ENCODE measurements at places on chromosomes 12 and 14.

DNA sequence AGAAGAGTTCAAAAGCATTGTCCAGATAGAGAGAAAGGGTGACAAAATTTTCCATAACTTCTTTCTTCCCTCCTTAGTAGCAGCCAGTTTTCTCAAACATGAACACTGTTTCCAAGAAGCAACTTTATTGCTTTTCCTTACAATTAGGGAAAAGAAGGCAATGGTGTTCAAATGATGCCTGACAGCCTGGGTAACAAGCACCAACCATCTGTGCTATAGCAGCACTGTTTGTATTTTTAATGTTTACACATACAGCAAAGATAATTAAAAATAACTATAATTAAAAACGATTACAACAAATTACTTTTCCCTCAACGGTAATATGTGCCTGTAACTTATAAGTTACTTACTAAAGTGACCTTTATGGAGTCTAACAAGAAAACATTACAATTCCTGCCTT, 450.6 kb upstream of the LMO3 start:
- DNase-seq: no peak

DNA sequence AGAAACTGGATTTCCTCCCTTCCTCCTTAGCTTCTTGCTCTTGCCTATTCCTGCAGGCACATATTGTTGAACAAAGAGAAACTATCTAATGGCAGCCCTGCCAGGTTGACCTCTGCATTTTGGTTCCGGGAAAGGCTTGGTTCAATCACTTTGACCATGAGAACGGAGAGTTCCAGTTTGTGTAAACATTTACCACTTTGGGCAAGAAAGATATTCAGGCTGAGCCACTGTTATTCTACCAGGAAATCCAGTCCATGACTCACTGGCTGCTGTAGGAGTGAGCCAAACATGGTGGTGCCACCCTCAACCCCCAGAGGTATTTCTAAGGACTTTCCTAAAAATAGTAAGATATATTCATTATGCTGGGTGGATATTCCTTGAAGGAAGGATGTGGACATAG, 242.2 kb upstream of the OR4E1 start:
- DNase-seq: no peak

DNA sequence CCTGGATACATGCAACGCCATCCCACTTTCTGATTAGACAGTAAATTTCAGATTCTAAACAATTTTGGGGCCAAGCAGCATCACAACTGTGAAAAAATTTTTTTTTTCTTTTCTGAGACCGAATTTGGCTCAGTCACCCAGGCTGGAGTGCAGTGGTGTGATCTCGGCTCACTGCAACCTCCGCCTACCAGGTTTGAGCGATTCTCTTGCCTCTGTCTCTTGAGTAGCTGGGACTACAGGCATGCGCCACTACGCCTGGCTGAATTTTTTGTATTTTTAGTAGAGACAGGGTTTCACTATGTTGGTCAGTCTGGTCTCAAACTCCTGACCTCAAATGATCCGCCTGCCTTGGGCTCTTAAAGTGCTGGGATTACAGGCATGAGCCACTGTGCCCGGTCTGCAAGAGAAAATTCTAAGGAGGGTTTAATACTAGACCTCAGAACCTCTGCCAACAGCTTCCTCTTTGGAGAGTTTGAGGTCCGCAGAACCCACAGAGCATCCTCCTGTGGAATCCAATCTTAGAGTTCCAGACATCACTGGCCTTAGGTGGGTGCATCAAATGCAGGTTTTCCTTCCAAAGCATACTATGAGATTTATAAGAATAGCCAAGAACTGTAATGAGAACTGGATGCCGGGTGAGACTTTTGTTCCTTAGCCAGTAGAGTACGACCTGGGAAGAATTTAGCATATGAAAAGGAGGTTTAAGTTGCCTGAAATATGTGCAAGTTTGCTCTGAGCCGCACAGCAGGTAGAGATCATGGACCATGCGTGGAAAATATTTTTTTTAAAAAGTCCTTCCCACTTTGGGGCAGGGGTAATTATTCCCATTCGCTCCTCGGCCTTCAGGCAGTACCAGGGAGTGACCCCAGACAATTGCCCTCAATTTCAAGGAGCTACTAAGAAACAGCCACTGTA, 7.8 kb upstream of the PHC1 start:
- DNase-seq: no peak

GRCh38 chr14:65153101-65153500, 50.8 kb upstream of the MAX start:
- DNase-seq: no peak

GRCh38 chr14:37257501-37258070, 59.8 kb downstream of the MIPOL1 start:
- no peak for DNase-seq

- DNase-seq: no peak
Observed at GRCh38 chr14:90319634-90320541, 11.9 kb downstream of the NRDE2 start.

DNA sequence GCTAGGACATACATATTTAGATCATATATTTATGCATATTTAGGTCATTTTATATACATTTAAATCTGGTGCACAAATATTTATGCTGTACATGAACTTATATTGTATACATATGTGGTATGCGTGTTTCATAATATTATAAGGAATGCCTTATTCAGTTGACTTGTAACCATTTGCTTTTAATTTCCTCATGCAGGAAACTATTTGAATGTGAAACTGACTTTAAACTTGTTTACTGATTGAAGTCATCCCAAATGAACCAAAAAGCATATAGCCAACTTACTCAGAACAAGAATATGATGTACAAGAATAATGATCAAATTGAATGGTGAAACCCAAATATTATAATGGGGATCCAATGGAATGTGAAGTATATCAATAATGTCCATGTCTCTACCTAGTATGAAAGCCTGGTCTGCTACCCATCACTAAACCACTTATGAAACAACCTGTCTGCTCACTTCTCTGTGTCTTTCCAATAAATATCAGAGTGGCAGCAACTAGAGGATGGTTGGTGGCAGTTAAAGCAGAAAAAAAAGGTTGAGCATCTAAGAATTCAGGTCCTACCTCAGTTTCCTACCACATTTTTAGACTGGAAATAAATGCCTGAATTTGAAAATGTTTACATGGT, 38.3 kb downstream of the RPS6KA5 start:
- DNase-seq: no peak

- DNase-seq: no peak
Observed at GRCh38 chr14:94115631-94116030, 5.1 kb downstream of the IFI27 start.

DNA sequence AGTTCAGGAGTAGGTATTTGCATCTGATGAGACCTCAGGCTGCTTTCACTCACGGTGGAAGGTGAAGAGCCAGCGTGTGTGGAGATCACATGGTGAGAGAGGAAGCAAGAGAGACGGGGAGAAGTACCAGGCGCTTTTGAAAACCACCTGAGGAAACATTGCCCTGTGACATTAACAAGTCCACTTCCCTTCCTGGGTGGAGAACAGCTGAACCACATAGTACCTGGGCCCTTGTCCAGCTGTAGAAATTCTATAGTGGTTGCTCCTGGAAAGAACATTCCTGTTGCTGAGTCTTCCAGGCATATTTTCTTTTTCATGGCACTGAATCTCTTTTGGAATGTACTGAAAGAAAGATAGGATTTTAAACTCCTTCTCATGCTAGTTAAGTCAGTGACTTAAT, 87.3 kb upstream of the RIN3 start:
- DNase-seq: no peak

- DNase-seq: no peak
Observed at GRCh38 chr12:54579258-54579657, 9.2 kb downstream of the PPP1R1A start.

DNA sequence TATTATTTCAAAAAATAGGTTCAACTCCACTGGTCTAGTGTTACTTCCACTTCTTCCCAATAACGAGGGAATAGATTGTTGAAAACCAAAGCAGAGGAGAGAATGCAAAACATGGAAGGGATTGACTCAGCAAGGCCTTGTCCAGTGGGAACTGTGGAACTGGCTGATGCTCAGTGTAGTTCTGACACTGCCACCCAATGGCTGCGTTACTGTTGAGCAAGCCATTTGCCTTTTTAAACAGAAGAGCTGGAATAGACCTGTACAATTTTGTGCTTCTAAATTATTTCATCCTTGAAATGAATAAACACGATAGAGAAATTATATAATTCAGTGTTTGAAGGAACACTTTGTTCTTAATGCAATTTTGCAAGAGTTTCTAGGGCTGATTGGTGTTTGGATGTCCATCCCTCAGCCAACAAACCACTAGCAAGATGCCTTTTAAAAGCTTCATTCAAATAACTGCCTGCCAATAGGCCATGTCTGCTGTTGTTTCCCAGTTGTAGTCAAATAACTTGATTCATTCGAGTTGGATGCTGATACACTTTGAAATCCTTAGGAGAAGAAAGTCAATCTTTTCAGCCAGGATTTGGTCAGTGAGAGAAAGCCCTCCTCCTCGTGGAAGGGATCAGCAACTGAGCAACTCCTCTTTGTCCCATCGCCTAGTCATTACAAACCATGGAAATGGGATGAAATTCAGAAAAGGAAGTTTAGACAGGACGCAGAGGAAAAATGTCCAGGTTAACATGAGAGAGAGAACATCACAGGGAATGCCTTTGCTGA, 7.3 kb upstream of the MGP start:
- no peak for DNase-seq

DNA sequence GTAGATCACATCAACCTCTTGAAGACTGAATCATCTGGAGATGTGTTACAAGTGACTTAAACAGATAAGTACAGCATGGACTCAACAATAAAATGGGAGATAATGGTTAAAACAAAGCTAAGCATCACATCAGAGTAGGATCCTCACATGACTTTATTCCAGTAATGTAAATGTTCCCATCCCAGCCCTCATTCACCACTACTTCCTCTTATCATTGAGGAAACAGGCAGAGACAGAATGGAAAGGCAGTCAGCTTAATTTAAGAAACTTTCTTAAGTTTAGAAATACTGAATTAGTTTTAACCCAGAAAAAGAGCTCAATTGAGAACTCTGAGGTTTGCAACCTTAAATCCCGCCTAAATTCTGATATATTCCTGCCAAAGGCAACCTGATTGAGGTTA, 1.2 kb upstream of the ALG10 start:
- DNase-seq: no peak

DNA sequence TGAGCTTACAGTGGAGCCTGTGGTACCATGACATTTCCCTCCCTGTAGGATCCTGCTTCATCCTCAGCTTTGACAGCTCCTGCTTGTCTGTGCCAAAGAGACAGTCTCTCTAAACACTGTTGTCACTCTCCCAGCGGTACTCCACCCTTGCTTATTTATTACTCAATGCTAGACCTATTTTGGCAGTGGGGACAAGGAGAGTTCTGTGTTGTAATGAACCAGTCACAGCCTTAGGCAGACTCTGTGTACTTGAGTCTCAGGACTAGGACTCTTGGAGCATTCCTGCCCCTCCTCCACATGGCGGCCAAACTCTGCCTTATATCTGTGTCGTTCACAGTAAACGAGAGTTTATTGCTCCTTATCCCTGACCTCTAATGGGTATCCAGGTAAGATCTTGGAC, 70.9 kb downstream of the PIK3C2G start:
- no peak for DNase-seq

DNA sequence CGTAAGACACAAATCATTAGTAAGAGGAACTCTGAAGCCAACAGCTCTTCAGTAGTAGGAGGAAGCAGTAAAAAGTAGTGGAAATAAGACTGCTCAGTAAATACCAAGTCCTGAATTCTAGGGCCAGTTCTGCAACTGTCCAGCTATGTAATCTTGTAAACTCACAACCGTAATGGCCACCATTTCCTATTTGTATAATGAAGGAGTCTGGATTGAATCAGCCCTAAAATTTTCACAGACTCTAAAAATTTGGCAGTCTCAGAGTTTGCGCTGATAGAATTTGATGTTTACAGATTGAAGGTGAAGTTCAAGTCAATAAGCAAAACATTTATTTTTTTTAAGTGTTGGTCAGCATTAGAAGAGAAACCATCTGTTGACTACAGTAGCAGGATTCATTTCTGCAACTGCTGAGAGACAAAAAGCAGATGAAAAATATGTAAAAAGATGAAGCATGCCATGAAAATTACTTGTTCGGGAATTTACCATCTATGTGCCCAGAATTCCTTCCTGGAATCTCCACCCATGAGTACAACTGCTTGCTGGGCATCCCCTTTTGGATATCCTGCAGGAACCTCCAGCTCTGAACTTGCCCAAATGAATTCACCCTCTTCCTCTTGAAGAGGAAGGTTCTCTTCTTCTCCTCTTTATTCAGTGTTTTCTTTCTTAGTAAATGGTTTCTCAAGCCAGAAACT, 47.5 kb downstream of the GALNT4 start:
- no peak for DNase-seq

DNA sequence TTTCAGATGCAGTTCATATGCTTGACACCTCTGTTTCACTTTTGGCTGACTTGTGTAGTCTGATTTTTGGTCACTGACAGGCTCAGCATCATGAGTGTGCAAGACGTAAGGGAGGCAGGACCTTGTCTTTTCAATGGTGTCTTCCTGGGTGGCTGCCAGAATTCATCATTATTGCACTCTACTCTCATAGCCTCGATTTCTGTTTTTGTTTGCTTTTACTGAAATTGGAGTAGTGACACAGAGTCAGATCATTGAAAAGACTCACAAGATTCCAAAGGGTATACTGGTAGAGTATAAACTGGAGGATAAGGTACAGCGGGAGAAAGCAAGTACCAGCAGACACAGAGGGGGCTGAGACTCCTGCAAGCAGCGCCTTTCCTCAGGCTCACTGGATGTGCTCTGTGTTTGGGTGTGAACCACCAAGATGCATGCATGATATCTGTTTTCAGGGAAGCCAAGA, 126.3 kb upstream of the FGD4 start:
- no peak for DNase-seq

GRCh38 chr14:74670726-74671411, 42.0 kb downstream of the AREL1 start:
- no peak for DNase-seq

- DNase-seq: no peak
Observed at GRCh38 chr12:67449591-67450052, 180.5 kb downstream of the CAND1 start.

DNA sequence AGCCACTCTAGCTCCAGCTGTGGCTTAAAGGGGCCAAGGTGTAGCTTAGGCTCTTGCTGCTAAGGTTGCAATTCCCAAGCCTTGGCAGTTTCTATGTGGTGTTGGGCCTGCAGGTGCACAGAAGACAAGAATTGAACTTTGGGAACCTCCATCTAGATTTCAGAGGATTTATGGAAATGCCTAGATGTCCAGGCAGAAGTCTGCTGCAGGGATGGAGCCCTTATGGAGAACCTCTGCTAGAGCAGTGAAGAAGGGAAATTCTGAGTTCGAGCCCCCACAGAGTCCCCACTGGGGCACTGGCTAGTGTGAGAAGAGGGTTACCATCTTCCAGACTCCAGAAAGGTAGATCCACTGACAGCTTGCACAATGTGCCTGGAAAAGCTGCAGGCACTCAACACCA, 694.7 kb downstream of the SLC16A7 start:
- DNase-seq: no peak

DNA sequence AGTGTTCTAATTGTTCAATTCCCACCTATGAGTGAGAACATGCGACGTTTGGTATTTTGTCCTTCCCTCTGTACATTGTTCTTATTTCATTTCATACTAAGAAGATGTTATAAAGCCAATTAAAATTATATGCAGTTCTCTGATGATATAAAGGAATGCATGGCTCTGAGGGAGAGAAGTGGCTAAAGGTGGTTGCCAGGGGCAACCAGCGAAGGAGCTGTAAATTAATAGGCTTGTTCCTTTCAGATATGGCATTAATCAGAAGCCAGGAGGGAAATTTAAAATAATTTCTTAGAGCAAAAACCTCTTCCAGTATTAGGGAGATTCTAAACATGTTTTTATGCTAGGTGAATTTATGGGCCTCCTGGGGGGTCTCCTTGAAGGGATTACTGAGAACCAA, 227.8 kb downstream of the TMEM117 start:
- DNase-seq: no peak

Data from DMS153 (cell line).